ENCODE measurements at places on chromosomes 12 and 14. TPM values are rescaled to one million over a fixed set of nuclear protein-coding genes. Genes with fewer than 3 reads are reported as not detected.

Gene NAA30
- 14.9 TPM for total RNA-seq

Gene ADCY4
- total RNA-seq = 8.0 TPM

Gene MYF5
- not detected for total RNA-seq

Gene ADAMTS20
- under 0.01 TPM for total RNA-seq

Gene OR6C1
- not detected for total RNA-seq

Gene OVCH1
- total RNA-seq = not detected

Gene FOXG1
- 0.06 TPM for total RNA-seq

Gene PRB2
- total RNA-seq = not detected

Gene DPY19L2
- 6.9 TPM for total RNA-seq

Gene CACNA2D4
- total RNA-seq = 0.14 TPM

- no peak for DNase-seq
Observed at GRCh38 chr12:9391815-9392214, 183.6 kb upstream of the PZP start.

- DNase-seq = no peak
Observed at GRCh38 chr12:6224550-6224949, 24.4 kb downstream of the CD9 start.

DNA sequence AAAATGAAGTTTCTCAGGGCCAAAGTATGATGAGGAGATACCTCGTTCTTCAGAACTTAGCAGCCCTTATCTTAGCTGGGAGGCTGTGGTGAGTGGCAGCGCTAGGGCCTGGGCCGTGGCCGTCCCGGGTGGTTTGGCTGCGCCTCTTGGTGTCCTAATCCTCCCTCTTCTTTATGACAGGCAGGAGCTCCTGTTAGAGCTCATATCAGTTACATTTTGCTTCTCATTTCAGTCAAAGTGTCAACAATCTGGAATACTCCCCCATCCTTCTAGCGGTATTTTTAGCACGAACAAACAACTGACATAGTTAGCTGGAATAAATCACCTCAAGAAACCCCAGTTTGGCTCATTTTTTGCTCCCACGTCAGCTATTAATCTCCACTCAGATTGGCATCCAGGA is 188.8 kb downstream of the TTC7B start:
- no peak for DNase-seq

DNA sequence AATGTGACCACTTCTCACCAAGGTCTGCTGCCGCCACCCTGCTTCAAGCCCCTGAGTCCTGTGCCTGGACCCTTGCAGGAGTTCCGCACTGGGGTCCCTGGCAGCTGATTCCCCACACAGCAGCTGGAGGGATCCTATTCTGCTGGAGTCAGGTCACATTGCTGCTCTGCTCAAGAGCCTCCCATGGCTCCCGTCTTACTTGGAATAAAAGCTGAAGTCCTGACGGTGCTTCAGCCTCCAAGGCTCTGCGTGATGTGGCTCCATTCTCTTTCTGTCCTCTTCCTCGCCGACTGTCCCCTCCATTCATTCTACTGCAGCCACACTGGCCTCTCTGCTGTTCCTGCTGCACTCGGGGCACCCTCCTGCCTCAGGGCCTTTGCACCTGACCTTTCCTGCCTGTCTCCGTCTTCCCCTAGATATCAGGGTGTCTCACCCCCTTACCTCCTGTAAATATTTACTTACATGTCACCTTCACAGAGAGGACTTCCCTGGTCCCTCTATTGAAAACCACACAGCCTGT is 7.6 kb upstream of the SDSL start:
- DNase-seq = no peak

GRCh38 chr12:24778486-24779304 is 170.2 kb downstream of the BCAT1 start:
- no peak for DNase-seq

DNA sequence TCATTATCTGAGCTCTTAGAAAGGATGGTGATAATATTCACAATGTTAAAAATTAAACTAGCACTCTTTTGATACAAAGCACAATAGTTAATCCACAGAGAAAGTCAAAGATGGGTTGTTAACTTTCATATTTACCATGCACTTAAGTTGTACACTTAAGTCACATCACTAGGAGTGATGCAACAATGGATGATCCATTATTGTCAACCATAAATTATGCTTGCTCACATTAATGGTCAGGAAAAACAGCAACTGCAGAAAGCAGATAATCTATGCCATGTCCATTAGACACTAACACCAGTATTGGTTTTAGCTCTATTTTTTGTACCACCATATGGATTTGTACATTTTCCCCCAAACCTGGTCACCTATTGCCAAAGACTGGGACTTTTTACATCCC is 195.5 kb downstream of the FOXA1 start:
- DNase-seq = no peak

GRCh38 chr12:129994634-129995033 is 90.8 kb upstream of the TMEM132D start:
- DNase-seq = no peak

- DNase-seq = no peak
Observed at GRCh38 chr14:89185919-89186855, 230.8 kb downstream of the FOXN3 start.

- DNase-seq = no peak
Observed at GRCh38 chr12:67107751-67108269, 161.3 kb upstream of the CAND1 start.

DNA sequence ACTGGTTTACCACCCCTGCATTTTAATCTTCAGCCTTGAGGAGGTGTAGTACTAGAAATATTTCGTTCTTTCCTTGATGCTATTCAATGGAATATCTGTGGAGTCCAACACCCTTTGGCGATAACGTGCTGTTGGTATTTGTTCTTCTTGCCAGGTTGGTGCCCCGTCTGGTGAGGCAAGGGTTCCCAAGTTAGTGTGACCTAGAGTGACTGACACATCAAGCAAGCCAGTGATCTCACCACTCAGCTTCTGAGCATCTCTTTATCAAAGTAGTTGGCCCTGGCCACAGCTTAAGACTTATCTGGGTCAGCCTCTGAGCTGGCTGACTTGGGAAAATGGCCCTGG is 60.2 kb downstream of the PLXNC1 start:
- DNase-seq = no peak

DNA sequence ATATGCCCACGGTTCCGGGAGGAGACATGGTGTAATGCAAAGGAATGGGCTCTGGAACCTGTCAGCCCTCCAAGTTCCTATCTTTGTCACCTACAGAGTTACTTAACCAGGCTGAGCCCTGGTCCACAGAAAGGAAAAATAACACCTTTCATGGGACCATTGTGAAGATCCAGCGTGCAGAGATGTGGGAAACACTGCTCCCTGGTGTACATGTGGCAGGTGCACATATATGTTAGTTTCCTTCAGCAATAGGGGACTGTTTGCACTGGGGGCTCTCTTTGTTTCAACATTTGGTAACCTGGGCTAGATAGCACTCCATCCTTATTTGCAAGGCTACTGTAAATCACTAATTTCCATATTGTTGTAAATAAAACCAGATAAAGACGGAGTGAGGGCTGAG is 72.3 kb downstream of the ANO2 start:
- DNase-seq = no peak

Measured in epithelial cell of proximal tubule (primary cell).